Heart left ventricle (tissue), 16 donors: ENCODE measurements at places on chromosomes 1 and 21. TPM values are rescaled to one million over a fixed set of nuclear protein-coding genes. Genes with fewer than 3 reads are reported as not detected.

- no peak for DNase-seq
- H3K4me3 ChIP-seq = no peak overlapping the region
- no peak overlapping the region for H3K27ac ChIP-seq
- no peaks in the 10 kb centered on the region for H3K4me1 ChIP-seq
- no peaks in the 10 kb centered on the region for H3K27me3 ChIP-seq
Measured at GRCh38 chr1:2908561-2908960, 107.1 kb upstream of the TTC34 start.

GRCh38 chr1:42172381-42173133, 8.0 kb upstream of the GUCA2A start:
- no peaks in the 10 kb centered on the region for H3K27me3 ChIP-seq
- H3K27ac ChIP-seq = peak overlapping the region; percentile 85
- DNase-seq = peak; percentile 69

GRCh38 chr1:160148121-160148520, 3.3 kb upstream of the ATP1A4 start:
- H3K27me3 ChIP-seq = no peaks in the 10 kb centered on the region
- H3K4me1 ChIP-seq = no peaks in the 10 kb centered on the region
- no peak overlapping the region for H3K27ac ChIP-seq
- H3K36me3 ChIP-seq = no peaks in the 10 kb centered on the region

DNA sequence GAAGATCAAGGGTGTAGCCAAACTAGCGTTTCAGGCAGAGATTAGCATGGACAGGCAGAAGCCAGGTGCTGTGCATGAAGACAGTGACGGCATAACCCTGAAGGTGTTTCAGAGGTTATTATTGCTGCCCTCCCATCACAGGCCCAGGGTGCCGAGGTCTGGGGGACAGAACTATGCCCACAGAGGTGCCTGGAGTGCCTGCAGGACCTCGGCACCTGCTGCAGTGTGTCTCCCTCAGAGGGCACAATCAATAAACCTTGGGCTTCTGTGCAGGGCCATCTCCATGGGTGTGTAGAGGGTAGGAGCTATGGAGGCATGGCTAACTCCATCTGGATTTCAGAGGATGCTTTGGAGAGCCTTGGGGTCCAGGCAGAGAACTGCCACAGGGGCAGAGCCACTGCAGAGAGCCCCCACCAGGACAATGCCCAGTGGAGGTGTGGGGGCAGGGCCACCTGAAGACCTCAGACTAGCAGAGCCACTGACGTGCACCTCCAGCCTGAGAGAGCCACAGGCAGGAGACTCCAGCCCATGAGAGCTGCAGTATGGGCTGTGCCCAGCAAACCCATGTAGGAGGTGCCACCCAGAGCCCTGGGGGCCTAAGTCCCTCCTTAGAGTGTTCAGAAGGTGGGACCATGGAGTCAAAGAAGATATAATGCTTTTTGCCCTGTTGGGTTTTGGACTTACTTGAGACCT, 5.7 kb upstream of the ABCG1 start:
- no peaks in the 10 kb centered on the region for H3K27me3 ChIP-seq
- no peak for DNase-seq
- no peaks in the 10 kb centered on the region for H3K4me1 ChIP-seq
- no peak overlapping the region for H3K4me3 ChIP-seq

DNA sequence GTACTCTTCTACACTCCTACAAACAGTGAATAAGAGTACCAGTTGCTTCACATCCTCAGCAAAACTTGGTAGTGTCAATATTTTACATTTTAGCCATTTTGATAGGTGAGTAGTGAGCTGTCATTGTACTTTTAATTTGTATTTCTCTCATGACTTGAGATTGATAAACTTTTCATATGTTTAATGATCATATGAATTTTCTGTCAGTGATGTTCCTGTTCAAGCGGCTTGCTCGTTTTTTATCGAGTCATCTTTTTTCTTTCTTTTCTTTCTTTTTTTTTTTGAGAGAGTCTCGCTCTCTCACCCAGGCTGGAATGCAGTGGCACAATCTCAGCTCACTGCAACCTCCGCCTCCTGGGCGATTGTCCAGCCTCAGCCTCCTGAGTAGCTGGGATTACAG, 17.0 kb upstream of the WDTC1 start:
- H3K36me3 ChIP-seq = no peaks in the 10 kb centered on the region
- H3K4me3 ChIP-seq = no peak overlapping the region
- H3K4me1 ChIP-seq = no peaks in the 10 kb centered on the region
- no peak for DNase-seq

GNL2 gene
- 21.9 TPM for total RNA-seq

KRTAP11-1 gene
- total RNA-seq = not detected

CCDC181 gene
- total RNA-seq = 1.3 TPM
